ENCODE measurements at places on chromosomes 3 and 15.

GRCh38 chr3:127677541-127678314, 5.0 kb downstream of the ABTB1 start:
- DNase-seq: no peak

GRCh38 chr3:42957573-42957972, 21.5 kb upstream of the GASK1A start:
- no peak for DNase-seq

GRCh38 chr3:170739410-170739809, 130.6 kb downstream of the RPL22L1 start:
- DNase-seq: no peak

DNA sequence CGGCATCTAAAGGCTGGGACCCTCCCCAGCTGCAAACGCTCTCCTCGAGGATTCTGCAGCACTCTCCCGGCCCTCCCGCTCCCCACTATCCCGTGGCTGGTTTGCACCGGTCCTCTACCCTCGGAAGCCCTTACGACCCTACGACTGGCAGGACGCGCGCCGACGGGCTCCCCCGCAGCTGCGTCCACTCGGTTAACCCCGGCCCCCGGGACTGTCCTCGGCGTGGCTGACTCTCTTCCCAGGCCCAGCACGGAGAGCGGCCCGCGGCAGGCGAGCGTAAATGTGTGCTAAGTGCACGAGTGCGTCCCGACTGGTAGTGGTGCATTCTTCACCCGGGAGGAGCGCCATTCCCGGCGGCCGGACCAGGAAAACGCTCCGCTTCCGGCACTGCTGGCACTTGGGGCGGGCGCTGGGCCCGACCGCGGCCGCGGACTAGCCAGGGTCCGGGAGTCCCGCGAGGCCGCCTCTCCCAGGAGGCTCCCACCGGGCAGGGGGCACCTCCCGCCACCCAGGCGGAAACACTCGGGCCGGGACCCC, 508 bp downstream of the GORASP1 start:
- no peak for DNase-seq

DNA sequence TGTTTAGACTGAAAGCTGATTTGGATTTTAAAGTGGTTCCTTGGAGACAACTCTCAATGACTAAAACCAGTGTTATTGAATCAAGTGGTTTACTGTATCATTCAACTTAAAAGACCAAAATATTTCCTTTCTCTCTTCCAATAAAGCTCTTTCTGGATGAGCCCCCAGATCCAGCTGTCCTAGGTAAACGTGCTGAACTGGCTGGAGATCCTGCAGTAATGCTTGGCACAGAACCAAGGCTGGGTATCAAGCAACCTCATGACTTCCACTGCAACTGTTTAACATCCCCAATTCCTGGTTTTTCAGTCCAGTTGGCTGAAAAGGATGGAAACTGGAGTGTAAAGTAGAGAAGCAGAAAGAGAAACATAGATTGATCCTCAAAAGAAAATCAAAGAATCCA, 28.9 kb downstream of the SEC22C start:
- DNase-seq: no peak

DNA sequence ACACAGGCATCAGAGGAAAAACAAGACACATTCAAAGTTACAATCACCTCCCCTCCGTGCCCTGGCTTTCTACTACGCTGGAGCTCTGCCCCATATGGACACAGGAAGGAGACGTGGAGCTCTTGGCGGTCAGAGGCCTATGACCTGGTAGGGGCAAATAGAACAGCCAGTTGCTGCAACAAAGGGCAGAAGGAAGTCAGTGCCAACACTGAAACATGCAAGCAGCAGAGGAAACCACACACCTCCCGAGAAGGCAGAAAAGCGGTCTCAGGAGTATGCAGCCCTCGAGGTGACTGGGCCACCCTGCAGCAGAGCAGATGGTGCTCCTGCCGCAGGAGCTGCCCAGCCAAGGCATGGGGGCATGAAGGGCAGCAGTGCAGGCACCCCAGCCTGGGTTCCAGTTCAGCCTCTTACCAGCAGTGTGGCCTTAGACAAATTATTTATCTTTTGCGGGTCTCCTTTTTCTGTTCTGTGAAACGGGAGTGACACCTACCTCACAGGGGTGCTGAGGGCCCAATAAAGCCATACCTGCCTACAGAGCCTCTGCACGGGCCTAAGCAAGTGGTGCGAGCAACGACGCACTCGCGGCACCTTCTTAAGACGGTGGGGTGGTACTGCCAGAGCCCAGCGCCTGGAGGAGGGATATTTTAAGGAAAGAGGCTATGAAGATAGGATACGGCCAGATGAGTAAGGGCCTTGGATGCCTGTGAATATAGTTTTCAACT, 8.6 kb downstream of the ZXDC start:
- no peak for DNase-seq

DNA sequence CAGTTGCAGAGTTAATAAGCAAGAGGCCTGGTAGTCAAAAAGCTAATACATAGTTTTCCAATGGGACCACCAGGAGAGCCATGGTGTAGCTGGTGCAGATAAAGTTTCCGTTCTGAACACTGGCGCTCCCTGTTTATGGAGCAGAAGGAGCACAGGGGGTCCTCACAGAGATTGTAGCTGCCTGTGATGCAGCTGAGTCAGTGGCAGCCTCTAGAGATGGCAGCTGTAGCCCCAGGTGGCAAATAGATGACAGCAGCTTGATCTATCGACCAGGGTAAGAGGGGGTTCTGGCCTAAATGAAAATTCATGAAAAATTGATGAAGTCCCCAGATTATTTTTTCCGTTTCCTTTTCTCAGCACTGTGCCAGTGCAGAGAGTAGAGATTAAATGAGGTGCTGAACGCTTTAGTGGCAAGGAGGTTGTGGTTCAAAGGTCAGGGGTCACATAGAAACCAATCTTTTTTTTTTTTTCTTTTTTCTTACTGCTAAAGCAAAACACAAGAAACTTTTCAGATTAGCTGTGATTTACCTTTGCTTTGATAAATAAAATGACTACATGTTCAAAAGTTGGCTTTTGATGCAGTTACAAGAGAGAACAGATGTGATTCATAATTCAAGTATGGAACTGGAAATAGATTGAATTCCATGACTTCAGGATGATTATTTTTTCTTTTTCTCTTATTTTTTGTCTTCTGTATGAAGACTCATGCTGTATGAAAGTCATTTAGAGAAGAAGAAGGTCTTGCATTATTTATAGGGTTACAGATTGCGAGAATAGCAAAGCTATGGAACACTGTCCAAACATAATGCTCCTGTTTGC, 63.3 kb downstream of the ROBO2 start:
- no peak for DNase-seq

DNA sequence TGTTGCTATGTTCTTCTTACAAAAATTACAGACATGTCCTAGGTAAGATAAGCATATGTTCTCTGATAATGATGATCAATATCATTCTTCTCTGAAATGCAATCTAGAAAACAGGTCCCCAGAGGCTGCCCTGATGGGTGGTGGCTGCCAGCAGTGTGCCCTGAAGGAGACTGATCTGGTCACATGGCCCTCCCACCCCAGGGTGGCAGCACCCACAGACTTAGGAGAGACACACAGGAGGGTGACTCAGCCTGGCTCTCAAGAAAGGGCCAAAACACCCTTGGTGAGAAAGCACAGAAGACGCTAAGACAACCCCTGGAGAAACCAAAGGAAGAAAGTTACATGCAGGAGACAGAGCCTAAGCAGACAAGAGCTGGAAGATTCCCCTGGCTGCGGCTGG, 203.7 kb downstream of the TJP1 start:
- DNase-seq: no peak

DNA sequence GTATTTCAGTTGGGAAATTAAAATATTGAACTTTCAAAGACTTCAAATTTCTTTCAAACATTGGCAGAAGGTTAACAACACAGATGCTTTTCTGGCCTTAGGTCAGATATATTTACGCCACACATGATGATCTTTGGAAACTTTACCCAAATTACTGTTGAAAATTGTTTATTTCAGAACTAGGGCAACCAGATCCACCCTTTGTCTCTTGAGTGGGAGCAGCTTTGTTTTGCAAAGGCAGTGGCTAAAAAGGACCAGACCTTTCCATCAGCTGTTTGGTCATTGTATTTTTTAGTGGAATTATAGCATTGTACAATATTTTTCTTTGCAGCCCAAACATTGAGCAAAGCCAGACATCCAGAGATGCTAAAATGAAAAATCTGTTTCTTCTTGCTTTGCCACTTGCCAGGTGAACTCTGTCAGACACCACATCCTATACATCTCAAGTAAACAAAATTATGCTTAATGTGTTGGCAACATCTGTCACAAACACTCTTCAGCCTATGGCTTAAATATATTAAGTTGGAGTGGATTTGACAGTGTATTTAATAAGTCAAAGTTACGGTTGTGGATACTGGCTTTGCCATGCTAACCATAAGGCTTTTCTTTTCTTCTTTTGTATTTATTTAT, 651.9 kb downstream of the RBMS3 start:
- no peak for DNase-seq

- no peak for DNase-seq
These were observed 799 bp downstream of the ABI3BP start for GRCh38 chr3:100992231-100993012.

Data from stimulated activated CD4-positive, alpha-beta T cell treated with anti-CD3 and anti-CD28 coated beads, Interleukin-2, amount 100 ng/mL, for 48 hours (primary cell).